ENCODE measurements at places on chromosomes 3 and 15.

DNA sequence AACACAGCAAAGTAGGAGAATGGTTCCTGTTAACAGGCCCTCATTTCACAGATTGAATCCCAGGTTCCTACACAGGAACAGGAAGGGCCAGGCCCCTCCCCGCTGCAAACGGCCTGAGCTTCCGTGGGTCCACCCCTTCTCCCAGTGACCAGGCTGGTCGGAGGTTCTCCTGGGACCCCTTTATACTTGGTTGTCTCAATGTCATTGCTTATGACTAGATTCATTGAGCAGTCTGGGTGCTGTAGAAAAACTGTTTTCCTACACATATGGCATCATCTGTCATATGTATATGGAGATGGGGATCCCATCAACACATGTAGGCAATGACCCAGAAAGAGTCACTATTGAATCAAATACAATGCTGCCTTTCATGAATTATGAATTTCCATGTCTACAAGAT is 3.8 kb downstream of the C3orf85 start:
- DNase-seq, result no peak

- no peak for DNase-seq
Measured at GRCh38 chr15:45449916-45450867, 71.8 kb upstream of the GATM start.

- no peak for DNase-seq
Measured at GRCh38 chr3:8604006-8604405, 40.6 kb downstream of the SSUH2 start.

- no peak for DNase-seq
Measured at GRCh38 chr3:124966521-124967445, 32.2 kb upstream of the MUC13 start.

GRCh38 chr3:126858887-126859286 is 124.0 kb upstream of the PLXNA1 start:
- DNase-seq, result no peak

GRCh38 chr15:77243716-77244401 is 172.9 kb upstream of the TSPAN3 start:
- no peak for DNase-seq

DNA sequence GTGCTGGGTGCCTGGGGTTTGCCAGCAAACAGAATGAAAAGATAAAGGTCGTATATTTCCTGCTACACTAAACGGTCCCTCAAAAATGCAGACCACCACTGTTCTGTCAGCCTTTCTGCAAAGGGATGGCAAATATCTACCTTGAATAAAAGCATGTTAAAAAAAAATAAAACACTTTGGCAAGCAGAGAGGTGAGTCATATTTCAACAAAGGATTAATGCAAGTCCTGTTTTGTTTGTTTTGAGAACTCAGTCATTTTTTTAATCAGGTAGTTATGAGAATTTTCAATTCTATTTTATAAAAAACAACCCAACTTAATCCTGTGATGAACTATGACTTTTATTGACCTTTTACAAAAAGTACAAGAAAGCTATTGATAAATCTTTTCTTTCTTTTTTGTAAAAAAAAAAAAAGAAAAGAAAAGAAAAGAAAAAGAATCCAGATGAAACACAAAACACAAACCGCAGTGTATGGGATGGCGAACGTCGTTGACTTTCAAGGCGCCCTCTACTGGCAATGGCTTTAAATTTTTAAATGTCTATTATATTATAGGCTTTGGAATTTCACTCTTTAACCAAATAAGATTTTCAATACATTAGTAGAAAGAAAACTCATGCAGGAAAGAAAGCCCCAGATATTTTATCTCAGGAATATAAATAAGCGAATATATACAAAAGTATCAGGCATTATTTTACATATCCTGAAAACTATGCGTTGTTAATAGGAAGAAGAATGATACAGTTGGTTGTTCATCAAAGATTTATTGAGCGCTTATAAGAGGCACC is 87.8 kb downstream of the NCEH1 start:
- peak; percentile 55 for DNase-seq

DNA sequence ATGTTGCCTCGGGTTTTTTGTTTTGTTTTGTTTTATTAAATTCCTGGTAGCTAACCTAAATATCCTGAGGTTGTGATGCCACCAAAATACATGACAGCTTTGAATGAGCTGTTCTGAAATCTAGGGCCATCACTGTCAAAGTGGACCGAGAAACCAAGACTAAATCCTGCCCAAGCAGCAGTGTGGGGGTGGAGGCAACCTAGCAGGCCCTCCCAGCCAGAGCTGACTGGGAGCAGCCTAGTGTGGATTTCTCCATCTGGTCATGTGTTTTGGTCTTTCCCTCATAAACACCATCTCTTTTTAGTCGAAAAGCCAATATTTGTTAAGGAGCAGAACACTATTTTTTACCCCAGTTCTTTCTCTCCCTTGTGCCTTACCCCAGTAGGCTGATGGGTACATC is 52.2 kb downstream of the LARS2 start:
- DNase-seq, result no peak

- no peak for DNase-seq
Measured at GRCh38 chr3:72439321-72440183, 408.7 kb downstream of the SHQ1 start.

DNA sequence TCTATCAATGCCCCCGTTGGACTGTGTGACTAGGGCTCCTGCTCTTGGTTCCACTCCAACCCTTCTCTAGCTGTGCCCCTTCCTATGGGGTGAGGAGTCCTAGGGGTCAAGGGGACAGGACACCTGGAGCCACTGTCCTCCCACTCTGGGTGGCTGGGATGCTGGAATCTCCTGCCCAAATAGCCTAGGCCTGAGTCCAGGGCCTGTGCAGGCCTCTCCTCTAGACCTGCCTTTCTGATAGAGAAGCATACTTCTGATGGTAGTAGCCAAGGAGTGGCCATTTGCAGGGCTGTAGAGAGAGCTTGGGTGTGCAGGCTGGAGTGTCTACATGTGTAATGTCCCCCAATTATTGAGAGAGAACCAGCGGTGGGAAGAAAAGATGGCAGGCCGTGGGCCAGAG is 54.2 kb downstream of the ITGA11 start:
- no peak for DNase-seq

- DNase-seq, result no peak
Measured at GRCh38 chr3:78455712-78456433, 1311.9 kb downstream of the ROBO1 start.

- DNase-seq, result no peak
Measured at GRCh38 chr3:54862526-54862925, 65.3 kb downstream of the LRTM1 start.

DNA sequence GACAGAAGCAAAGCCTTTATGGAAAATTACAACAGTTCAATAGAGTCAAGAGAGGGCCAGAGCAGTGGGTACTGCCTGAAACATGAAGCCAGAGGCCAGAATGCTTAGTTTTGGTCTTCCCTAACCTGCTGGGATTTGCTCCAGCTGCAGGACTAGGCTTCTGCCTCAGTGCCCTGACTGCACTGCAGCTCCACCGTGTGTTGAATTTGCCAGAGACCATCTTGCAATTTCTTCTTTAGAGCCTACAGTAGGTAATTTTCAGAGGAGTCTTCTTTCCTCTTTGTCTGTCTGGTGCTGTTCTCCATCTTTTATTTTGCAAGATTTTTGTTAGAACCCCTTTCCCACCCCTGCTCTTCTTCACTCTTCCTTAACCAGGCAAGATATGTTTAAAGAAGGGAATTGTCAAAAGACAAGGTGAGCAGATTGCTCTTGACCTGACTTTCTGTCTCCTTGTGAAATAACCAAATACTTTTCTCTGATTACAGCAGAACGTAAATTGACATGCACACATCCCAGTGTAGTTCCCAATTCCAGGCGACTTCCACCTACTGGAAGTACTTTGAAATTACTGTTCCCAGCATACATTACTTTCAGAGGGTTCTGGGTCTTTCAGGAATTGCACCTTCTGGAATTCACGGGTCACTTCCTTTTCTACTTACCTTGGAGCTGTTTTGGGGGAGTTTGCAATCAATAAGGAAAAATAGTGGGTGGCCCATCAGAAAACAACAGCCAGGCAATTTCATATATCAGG is 161.2 kb downstream of the MINAR1 start:
- no peak for DNase-seq

DNA sequence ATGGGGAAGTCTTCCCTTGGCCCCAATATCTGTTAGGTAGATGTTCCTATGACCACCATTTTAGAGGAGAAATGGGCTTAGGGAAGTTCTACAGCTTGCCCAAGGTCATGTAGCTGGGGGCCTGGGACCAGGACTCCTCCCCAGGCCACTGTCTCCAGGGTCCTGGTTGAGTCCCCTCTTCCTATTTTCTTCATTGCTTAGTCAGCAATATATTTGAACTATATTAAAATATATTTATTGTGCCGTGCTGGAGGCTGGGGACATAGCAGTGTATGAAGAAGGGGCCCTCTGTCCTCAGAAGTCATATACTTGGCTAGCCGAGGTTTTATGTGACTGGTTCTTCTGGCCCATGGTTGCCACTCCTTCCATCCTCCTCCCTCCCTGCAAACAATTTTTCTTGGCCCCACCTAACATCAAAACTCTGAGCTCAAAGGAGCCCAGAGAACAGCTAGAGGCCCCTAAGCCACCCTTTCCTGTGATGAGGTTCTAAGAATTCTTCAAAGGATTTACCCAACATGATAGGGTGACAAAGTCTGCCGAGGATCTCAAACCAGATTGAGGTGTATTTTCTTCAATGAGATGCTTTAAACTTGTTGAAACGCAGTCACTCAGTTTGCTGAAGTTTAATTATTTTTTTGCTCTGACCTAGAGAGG is 121.2 kb upstream of the RASGRP1 start:
- DNase-seq, result peak; percentile 79

DNA sequence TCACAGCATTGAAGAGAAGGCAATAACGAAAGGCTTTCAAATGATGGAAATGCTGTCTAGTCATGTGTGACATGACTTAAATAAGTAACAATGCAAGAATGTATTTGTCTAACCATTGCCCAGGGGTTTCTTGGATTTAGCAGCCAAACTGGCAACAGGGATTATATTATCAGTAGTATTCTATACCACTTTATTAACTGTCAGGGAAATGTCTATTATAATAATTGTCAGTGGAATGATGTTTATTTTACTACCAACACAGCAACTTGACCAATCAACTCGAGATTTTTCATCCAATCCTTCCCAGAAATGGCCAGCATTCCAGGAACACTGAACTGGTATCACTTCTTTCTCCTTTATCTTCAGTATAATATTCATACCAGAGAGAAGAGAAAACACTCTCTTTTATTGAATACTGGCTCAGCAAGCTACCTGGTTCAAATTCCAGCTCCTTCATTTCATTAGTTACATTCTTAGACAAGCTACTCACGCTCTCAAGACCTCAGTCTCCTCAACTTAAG is 66.2 kb downstream of the FOXP1 start:
- DNase-seq, result no peak

GRCh38 chr3:110677506-110677905 is 394.1 kb upstream of the NECTIN3 start:
- DNase-seq, result no peak

- DNase-seq, result no peak
Measured at GRCh38 chr15:74497584-74497983, 36.6 kb upstream of the UBL7 start.

DNA sequence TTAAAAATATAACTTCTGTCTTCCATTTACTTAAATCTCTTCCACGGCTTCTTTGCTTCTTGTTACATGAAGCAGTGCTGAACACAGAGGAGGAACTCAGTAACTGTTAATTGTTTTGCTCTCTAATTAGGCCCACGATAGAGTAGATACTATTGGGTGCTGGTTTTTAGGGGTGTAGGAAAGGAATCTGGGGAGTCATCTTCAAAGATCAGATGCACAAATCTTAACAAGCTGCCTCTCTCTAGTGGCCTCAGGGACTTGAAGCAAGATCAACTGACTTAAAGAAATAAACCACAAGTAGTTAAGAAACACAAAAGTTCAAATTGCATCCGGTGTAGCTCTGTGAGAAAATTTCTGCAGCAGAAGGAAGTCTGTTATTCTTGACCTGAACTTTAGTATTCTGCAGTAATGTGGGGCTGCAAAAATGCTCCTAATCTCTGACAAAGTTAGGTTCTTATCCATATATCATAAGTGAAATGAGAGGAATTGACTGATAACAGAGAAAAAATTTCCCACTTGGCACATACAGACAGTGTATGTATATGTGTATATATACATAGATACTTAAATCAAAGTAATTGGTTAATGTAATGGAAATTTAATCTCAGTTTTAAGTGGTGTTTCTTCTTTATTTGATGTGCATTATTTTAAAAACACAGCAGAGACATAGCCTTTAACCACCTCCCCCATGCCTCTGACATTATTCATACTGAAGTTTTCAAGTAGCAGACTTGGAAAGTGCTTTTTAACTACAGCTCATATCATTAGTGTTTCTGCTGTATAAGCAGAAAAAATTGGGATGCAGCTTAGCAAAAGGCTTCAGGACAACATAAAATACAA is 51.8 kb downstream of the CHST2 start:
- peak; percentile 43 for DNase-seq

GRCh38 chr3:73108750-73109149 is 47.3 kb downstream of the EBLN2 start:
- DNase-seq, result no peak

DNA sequence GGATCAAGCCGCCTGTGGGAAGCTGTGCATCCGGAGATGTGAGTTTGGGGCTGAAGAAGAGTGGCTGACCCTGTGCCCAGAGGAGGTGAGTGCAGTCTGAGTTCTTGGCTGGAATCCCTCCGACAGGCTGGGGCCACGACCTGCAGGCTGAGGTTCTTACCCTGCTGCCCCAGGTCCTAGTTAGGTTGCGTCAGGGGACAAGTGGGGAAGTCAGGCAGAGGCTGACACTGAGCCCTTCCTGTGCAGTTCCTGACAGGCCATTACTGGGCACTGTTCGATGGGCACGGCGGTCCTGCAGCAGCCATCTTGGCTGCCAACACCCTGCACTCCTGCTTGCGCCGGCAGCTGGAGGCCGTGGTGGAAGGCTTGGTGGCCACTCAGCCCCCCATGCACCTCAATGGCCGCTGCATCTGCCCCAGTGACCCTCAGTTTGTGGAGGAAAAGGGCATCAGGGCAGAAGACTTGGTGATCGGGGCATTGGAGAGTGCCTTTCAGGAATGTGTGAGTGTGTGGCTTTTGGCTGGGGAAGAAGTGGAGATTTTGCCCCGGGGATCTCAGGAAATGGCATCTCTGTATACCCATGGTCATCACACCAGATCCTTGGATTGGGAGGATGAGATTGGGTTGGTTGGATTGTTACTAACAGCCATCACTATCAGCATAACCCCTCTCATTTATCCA is 1.3 kb downstream of the PPM1M start:
- DNase-seq, result peak; percentile 36

- DNase-seq, result no peak
Measured at GRCh38 chr3:20561166-20561565, 375.2 kb upstream of the SGO1 start.
